Progenitor cell of endocrine pancreas (in vitro differentiated cells): ENCODE measurements at places on chromosomes 5 and 9.

DNA sequence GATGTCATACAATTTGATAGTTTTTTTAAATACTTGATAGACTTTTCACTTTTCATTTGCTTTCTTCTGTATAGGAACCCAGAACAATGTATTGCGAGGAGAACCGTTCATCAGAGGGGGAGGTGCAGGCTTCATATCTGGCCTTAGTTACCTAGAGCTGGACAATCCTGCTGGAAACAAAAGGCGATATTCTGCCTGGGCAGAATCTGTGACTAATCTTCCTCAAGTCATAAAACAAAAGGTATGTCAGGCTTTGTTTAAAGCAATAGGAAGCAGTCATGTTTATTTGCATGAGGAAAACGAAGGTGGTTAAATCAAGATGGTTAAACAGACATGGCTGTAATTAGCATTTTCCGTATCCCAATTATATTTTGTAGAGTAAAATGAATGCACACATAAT is 46.0 kb downstream of the C7 start:
- DNase-seq = no peak

GRCh38 chr9:97660847-97661246 is 27.2 kb downstream of the NCBP1 start:
- no peak for DNase-seq

GRCh38 chr9:134046894-134047681 is 20.7 kb downstream of the BRD3 start:
- no peak for DNase-seq

DNA sequence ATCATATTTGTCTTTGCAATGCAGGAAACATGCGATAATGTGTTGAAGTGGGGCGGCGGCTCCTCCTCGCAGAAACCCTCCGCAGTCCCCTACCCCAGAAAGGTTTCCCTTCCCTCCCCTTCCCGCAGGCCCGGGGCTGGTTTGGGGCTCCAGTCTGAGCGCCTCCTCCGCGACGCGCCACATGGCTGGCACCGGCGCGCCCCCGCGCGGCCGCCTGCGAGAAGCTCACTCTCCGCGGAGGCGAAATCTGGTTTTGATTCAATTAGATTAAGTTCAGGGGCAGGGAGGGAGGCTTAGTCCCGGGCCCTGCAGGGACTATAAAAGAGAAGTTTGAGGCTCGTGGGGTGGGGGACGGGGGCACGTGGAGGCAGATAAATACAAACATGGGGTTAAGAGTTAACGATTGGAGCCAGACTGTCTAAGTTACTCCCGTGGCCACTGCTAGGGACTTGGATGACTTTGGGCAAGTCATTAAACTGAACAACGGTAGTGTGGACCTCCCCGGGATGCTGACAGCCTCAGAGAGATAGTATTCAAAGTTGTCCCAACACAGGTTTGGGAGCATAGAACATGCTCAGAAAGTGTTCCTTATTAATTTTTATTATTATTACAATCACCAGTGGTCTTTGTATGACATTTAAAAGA is 69.4 kb downstream of the MSX2 start:
- peak; percentile 63 for DNase-seq

DNA sequence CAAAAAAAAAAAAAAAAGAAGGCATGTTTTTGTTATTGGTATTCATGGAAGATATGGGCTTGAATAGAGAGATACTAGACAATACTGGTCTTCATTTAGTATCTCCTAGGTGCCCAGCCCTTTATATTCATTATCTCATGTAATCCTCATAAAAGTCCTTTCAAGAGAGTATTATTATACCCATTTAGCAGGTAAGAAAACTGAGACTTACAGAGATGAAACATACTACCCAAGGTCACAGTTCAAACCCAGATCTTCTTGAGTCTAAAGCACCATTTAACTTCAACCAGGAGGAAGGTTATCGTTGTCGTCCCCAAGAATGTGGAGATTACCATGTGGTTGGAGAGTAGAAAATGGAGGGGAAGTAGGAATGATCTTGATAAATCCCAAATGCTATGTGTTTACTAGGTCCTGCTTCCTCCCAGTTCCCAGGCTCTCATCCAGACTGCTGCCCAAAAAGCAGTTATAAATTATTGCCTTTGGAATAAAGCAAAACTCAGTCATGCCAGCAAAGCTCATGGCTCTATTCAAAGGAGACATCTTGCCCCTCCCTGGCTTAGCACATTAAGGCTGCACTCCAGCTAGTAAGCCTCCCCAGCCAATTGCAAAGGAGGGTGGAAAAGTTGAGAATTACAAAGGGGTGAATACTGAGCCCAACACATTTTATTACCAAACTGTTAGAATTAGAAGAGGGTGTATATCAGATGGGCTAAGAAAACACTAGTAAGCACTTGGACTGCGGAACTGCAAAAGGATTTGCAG is 163.9 kb downstream of the PIK3R1 start:
- no peak for DNase-seq

DNA sequence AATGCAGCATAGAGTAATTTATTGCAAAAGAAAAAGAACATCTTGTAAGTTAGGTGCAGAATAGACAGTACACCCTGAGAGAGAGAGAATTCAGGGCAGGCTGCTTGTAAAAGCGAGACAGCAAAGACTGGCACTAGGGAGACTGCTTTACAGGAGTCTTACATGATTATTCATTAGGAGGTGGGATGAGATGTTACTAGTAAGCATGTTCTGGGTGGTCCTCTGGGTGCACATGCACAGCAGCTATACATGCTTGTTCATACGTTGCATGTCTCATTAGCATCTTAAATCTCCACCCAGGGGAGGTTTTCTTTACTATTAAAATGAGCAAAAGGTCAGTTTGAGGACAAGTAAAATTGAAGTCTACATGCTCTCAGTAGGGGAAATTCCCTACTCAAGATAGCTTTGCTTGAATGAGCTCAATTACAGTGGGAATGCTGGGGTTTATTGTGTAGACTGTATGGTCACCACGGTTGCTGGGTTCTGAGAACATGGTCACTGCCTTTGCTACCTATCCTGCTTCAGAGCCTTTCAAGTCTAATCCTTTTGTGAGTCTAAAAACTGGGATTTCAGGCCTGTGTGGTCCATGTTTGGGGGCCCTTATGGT is 60.6 kb downstream of the RGS7BP start:
- no peak for DNase-seq

GRCh38 chr9:14119694-14120514 is 194.0 kb downstream of the NFIB start:
- DNase-seq = no peak

DNA sequence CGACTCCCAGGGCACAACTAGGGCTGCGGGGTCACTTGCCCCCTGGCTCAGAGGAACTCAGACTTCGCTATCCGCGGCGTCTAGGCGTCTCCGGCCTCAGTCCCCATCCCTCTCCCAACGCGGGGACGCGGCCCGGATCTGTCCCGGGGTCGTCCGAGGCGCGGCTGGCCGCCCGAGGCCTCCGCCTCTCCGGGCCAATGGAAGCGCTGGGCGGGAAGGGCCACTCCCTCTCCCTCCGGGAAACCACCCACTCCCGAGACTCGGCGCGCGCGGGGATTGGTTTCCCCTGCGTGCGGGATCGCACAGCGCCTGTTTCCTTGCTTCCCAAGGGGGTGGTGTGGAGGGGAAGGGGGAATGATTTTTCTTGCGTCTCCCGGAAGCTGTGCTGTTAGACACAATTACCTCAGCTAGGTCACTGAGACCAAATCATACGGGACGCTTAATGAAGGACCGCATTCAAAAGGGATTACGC is 38.3 kb downstream of the NR2F1 start:
- DNase-seq = peak; percentile 51

DNA sequence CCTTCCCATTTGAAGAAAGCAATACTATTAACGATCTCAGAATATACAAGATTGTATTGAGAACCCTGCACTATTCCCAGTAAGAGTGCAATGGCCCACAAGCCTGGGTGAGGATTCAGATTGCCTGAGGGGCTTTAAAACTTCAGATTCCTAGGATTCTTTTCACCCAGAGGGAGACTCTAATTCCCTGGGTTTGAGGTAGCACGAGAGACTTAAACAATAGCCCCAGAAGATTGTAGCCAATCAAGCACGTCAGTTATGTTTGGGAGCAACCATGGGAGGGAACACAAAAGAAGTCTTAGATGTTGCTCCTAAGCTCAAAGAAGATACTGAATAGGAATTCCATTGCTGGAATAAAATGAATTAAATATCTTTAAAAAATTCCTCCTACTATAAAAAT is 17.9 kb downstream of the MRPS27 start:
- DNase-seq = no peak

GRCh38 chr5:102153003-102153759 is 142.9 kb downstream of the SLCO4C1 start:
- DNase-seq = no peak

- DNase-seq = no peak
Observed at GRCh38 chr5:6083311-6083978, 294.9 kb downstream of the MED10 start.

DNA sequence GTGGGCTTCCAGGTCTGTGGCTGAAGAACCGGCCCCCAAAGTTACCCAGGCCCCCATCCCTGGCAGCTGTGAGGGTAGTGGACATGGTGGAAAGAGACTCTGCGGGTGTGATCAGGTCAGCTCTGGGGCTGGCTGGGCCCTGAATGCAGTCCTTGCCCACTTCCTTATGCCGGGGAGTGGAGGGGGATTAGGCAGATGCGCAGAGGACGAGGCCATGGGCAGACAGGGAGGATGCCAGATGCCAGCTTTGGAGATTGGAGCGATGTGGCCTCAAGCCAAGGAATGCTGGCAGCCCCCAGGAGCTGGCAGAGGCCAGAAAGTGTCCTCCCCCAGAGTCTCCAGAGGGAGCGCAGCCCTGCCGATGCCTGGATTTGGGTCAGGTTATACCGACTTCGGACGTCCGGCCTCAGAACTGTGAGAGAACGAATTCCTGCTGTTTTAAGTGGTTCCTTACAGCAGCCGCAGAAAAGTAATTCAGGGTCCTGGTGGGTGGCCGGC is 69.8 kb downstream of the ADAMTS2 start:
- DNase-seq = no peak

DNA sequence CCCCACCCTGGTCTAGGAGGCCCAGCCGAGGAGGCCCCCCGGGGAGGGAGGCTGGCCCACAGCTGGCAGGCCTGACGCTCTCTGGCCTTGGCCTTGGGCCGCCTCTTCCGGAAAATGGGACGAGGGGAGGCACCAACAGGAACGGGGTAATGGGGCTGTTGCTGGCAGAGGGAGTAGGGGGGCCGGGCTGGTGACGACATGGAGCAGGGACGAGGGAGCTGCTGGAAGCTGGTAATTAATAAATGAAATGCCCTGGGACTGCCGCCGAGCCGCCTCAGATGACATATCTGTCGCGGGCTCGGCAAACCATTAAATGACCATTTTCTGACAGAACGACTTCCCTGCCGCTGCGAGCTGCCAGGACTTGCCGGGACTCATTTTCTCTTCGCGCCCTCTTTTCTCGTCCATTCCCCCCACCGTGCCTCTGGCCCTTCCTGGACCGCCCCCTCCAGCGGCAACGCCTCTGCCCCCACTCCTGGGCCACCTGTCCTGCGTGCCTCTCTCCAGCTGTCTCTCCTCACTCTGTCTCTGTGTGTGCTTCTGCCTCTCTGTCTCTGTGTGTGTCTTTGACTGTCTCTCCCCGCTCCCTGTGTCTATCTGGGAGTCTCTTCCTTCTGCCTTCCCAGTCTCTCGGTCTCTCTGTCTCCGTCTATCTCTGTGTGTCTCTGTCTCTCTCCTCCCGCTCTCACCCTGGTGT is 215.7 kb downstream of the PAX5 start:
- DNase-seq = no peak

GRCh38 chr9:81002242-81002641 is 687.1 kb downstream of the TLE1 start:
- DNase-seq = no peak

- no peak for DNase-seq
Observed at GRCh38 chr9:105911104-105911911, 217.0 kb downstream of the TMEM38B start.

GRCh38 chr5:12645582-12645981 is 741.3 kb upstream of the CTNND2 start:
- no peak for DNase-seq

- DNase-seq = no peak
Observed at GRCh38 chr9:83005963-83006362, 57.0 kb downstream of the RASEF start.

GRCh38 chr5:994821-995220 is 13.8 kb upstream of the NKD2 start:
- DNase-seq = peak; percentile 6

DNA sequence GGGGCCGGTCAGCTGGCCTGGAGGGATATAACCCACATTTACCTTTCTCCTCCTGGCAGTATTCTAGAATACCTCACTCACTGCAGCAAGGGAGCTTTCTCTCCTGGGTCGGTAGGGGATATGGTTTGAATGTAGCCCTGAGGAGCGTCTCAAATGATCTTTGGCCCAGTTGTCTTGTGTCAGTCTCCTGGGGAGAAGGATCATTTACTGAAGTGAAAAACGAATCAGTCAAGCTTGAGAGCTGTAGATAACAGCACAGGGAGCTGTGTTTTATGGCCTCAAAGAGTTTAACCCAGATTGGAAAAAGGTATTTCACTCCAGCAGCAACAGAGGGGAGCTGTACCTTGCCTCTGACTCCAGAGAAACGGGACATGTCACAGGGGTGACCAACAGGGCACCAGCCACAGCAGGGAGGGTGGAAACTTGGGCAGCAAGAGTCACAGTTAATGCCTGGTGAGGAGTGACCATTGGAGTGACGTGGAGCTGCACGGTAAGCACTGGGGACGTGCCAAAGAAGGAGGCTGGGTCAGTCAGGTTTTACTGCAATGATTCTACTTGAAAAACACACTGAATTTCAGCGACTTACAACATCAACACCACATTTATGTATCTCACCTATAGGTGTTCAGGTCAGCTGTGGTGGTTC is 29.8 kb upstream of the ZFR start:
- no peak for DNase-seq

GRCh38 chr5:57529864-57530263 is 47.3 kb upstream of the ACTBL2 start:
- DNase-seq = no peak

DNA sequence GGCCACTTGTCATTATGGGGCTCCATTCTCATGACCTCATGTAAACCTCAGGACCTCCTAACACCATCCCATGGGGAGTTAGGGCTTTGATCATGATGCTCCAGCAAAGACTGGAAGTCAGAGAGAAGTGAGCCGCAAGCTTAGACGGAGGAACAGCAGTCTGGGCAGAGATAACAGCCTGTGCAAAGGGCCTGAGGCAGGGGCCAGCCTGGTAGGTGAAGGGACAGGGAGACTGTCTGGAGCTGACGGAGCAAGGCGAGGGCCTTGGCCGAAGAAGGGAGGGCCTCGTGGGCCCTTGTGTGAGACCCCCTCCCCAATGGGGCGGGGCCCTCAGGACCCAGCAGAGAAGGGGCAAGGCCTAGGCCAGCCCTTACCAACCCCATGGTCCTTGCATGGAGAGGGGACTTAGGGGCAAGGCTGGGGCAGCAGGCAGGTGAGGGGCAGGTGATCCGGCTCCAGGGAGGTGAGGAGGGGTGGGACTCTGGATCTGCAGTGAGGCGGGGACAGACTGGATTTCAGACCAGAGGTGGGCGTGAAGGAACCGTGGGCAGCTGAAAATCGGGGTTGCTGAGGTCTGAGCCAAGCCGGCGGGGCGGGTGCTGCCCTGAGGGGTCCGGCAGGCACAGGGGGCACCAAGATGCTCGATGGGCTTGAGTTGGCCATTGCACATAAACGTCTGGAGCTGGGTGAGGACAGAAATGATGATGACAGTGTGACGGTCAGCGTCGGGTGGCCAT is 17.4 kb downstream of the GPSM1 start:
- DNase-seq = no peak

- no peak for DNase-seq
Observed at GRCh38 chr5:151773951-151774350, 2.2 kb downstream of the G3BP1 start.

- no peak for DNase-seq
Observed at GRCh38 chr9:98765256-98765655, 31.1 kb downstream of the ANKS6 start.

GRCh38 chr5:151047814-151048425 is 27.5 kb downstream of the GPX3 start:
- DNase-seq = no peak

- DNase-seq = no peak
Observed at GRCh38 chr5:147515269-147515668, 5.4 kb upstream of the DPYSL3 start.
